ENCODE measurements at places on chromosomes 13 and 19.

- DNase-seq = no peak
These were observed 117.4 kb upstream of the FNDC3A start for GRCh38 chr13:48858122-48858902.

DNA sequence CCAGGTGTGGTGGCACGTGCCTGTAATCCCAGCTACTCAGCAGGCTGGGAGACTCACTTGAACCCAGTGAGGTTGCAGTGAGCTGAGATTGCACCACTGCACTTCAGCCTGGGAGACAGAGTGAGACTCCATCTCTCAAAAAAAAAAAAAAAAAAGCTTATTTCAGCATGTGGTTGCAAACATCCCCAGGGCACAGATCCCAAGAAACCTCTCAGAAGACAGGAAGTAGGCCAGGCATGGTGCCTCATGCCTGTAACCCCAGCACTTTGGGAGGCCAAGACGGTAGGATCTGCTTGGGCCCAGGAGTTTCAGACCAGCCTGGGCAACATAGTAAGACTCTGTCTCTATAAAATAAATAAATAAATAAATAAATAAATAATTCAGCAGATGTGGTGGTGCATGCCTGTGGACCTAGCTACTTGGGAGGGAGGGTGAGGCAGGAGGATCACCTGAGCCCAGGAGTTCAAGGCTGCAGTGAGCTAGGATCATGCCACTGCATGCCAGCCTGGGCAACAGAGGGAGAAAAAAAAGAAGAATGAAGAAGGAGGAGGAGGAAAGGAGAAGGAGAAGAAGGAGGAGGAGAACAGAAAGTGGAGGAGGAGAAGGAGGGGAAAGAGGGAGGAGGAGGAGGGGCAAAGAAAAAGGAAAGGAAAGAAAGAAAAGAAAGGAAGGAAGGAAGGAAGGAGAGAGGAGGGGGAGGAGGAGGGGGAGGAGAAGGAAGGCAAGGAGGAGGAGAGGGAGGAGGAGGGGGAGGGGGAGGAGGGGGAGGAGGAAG lies 4.3 kb upstream of the LRRC8E start:
- DNase-seq = no peak

GRCh38 chr13:113518076-113518803 lies 27.7 kb upstream of the DCUN1D2 start:
- no peak for DNase-seq

- no peak for DNase-seq
These were observed 33.3 kb downstream of the KATNAL1 start for GRCh38 chr13:30274083-30274482.

- no peak for DNase-seq
These were observed 80.9 kb upstream of the DOCK9 start for GRCh38 chr13:99058527-99059495.

DNA sequence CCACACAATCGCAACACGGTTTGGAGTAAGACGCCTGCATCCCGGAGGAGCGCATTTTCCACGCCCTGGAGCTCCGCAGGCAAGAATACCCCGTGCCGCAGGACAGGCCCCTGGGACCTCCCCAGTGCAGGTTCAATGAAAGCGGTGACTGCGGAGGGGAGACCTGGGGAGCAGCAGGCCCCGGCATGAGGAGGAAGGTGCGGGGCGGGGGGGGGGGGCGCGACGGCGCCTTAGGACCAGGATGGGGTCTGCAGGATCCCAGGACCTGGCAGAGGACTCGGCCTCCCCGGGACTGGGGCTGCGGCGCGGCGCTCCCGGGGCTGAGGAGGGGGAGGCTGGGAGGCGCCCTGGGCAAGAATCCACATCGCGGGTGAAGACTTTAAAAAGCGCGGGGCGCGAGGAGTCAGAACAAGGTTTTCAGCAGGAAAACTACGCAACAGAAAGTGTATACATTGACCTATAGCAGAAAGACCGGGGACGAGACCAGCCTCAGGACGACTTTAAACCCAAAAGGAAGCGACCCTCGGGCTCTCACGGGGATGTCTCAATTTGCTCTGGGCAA lies 432 bp downstream of the ZNF611 start:
- DNase-seq = no peak

- DNase-seq = no peak
These were observed 8.5 kb upstream of the TPT1 start for GRCh38 chr13:45349438-45349837.

DNA sequence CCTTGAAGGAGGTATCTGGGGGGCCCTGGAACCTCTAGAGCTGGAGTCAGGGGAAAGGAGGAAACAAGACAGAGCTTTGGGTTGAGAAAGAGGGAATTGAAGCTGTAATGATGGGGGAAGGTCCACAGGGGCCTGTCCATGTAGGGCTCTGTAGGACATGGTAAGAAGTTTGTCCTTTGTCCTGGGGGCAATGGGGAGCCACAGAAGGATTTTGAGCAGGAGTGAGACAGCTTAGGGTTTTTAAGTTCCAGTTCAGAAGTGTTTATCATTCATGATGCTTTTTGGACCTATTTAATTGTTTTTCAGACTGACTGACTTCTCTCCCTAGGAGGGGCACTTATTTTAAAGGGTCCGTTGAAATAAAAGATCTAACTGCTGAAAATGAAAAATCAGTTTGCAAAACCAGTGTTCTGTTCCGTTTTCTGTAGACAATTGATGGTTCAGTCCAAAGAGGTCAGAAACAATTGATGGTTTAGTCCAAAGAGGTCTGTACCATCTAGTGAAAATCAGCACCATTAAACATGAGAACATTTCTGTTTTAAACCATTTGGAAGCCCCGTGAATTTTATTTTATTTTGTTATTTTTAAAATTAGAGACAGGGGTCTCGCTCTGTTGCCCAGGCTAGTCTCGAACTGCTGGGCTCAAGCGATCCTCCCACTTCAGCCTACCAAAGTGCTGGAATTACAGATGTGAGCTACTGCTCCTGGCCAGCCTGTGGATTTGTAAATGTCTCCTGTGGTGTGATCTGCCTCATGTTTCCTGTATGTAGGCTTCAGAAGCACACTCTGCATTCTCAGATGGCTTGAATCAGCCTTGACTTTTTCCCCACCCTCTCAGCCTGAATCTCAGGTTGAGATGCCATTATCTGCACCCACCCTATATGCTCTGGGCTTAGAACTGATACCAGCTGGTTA lies 8.4 kb downstream of the PLD3 start:
- no peak for DNase-seq

GRCh38 chr13:110309661-110310524 lies 2.8 kb downstream of the COL4A2 start:
- DNase-seq = no peak

GRCh38 chr13:83753912-83754624 lies 128.2 kb downstream of the SLITRK1 start:
- DNase-seq = no peak

- no peak for DNase-seq
These were observed 1534.6 kb upstream of the MIR17HG start for GRCh38 chr13:89812856-89813255.

- DNase-seq = no peak
These were observed 18.9 kb downstream of the SPATA13 start for GRCh38 chr13:24179486-24179850.

GRCh38 chr19:16330368-16330801 lies 5.8 kb downstream of the KLF2 start:
- peak; percentile 94 for DNase-seq

- DNase-seq = peak; percentile 39
These were observed 85.6 kb downstream of the GNG7 start for GRCh38 chr19:2616741-2617392.

GRCh38 chr19:30216453-30216852 lies 155.7 kb upstream of the ZNF536 start:
- no peak for DNase-seq

- no peak for DNase-seq
These were observed 12.4 kb downstream of the CILP2 start for GRCh38 chr19:19550485-19550929.

GRCh38 chr13:75639454-75639853 lies 3.3 kb downstream of the LMO7 start:
- no peak for DNase-seq

GRCh38 chr13:103926118-103926517 lies 859.9 kb upstream of the SLC10A2 start:
- DNase-seq = no peak

DNA sequence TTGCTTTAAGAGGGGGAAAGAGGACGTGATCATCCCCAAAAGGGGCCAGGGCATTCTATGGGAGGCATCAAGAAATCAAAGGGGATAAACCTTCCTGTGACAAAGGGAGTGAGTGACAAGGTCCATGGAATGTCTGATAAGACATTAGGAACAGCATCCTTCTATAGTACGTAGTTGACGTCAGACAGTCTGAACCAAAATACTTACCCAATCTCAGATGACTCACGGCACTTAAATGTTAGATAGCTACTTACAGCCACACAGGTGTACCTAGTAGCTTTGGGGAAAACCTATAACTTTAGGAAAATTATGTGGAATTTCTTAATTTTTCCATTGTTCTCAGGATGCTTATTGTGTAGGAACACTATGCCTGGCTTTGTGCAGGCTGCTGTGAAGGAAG lies 4.9 kb downstream of the LGALS16 start:
- no peak for DNase-seq

DNA sequence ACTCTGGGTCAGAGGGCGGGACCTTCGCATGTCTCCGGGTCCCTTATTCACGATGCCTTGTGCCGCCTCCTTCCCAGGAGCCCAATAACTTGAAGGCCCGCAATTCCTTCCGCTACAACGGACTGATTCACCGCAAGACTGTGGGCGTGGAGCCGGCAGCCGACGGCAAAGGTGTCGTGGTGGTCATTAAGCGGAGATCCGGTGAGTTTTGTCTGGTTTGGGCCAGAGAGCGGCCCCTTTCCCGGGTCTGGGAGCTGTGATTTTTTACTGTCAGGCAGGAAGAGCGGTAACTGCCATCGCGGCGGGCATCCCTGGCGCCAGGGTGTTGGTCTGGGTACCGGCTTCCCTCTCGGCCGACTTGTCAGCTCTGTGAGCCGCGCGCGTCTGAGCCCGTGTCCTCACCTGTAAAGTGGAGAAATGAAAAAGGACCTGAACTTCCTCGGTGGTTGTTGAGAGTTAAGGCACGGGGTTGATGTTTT lies 800 bp downstream of the RPL28 start:
- DNase-seq = no peak

DNA sequence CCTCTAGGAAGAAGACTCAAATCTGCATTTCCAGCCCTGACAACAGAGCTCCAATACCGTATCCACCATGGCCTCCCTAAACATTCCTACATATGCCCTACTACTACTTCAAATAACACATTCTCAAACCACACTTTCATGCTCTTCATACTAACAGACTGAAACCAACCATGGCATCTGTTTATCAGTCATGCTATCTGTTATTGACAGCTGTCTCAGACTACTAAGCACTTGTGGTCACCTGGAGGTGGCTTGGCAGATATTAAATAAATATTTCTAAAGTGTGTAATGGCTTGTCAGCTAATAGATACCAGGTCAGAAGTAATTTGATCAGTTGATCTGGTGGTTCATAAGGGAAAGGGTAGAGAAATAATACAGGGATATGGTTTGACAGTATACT lies 489.1 kb downstream of the DIAPH3 start:
- DNase-seq = no peak

GRCh38 chr19:55316646-55317045 lies 8.5 kb downstream of the TMEM150B start:
- no peak for DNase-seq

DNA sequence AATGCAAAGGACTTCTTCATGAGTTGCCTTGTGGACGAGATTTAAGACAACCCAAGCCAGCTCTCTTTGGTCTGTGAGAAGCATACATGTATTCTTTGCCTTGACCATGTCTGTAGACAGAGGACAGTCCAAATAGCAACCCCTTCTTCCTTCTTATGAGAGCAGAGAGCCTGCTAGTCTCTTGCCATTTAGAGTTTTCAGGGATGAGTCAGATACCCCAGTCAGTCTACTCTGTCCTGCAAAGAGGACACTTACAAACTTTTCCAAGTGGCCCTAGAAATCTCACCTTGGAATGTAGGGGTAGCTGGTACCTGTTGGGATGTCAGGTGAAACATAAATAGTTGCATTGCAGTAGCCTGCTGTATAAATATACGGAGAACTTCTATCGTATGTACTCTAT lies 36.7 kb downstream of the DNAJC3 start:
- no peak for DNase-seq

DNA sequence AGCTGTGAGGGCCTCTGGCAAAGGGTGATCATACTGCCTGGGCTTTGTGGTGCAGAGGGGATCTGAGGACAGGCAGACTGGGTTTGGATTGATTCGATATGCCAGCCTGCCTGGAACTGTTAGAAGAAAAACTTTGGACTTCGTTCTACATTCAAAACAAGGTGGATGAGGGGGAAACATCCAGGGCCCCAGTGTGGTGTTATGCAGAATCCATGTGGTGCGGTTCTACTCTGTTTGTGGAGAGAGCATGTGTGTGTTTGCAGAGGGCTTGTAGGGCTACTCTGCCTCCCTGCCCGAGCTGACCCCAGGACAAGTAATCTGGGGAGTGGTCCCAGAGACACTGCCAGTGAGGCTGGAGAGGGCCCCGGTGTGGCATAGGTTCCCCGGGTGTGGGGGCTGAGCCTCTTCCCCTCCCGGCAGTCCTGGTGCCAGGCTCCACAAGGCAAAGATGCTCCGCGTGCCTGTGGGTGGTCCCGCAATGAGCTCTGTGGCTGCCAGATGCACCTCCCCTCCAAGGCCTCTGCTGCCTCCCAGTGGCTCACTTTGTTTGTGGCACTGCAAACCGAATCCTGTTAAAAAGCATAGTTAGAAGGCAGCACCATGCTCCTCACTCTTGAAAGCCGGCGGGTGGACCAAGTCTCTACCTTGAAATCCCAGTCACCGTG lies 22.3 kb upstream of the TFDP1 start:
- peak; percentile 48 for DNase-seq

- no peak for DNase-seq
These were observed 3.8 kb downstream of the APLP1 start for GRCh38 chr19:35872180-35872579.

GRCh38 chr19:5308451-5309437 lies 31.9 kb downstream of the PTPRS start:
- no peak for DNase-seq

DNA sequence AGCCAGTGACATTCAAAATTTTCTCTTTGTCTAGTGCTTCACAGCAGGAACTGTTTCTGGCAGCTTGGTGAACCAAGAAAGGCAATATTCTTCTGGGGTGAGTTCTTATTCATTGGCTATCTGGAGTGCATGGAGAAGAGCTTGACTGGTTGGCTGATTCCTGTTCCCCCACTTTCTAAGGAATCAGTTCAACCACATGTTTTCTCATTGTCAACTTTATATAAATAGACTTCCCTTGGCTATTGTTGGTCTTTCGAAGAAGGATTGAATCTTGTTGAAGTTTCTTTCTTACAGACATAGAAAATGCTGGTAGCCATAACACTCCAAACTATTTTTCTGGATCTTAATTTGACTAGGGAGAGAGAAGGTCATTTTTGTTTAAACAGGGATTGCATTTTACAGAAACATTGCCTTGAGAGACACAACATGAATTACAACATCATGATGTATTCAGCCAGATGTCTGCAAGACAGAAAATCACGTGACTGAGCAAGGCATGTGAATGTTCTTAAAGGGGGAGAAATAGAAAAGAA lies 85.2 kb downstream of the EDNRB start:
- no peak for DNase-seq

DNA sequence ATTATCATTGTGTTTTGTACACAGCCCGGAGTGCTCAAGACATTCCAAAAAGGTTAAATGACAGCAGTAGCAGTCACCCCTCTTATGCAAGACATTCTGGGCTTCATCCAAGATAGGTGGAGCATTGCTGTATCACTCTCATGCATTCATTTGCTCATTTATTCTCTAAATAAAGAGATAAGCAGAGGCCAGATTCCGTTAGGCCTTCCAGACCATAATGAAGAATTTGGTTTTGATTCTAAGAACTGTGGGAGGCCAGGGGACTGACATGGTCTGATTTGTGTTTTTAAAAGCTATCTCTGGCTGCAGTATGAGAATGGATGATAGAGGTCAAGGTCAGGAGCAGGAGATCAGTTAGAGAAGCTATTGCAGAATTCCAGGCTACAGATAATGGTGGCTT lies 145.8 kb downstream of the KCNRG start:
- no peak for DNase-seq
